ENCODE measurements at places on chromosomes 3 and 15. TPM values are rescaled to one million over a fixed set of nuclear protein-coding genes. Genes with fewer than 3 reads are reported as not detected.

DNA sequence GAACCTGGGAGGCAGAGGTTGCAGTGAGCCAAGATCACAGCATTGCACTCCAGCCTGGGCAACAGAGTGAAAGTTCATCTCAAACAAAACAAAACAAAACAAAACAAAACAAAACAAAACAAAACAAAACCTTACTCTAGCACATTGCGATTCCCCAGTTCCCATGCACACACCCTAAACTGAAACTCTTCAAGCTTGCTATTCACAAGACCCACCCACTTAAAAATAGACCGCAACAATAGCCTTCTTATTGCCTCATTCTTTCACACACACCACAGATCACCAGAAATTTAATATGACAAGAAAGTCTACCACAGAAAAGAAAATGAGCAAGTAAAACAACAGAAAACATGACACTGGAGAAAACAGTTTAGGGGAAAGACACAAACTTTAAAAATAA, 598.4 kb downstream of the FHIT start:
- no peak for DNase-seq

- DNase-seq, result no peak
These were observed 220.9 kb upstream of the CDIN1 start for GRCh38 chr15:36358523-36358922.

- no peak for DNase-seq
These were observed at the start of gene MUC4 for GRCh38 chr3:195811756-195812155. Gene MUC4, minus strand, starts transcription at chr3:195811929. Its CDS starts 112 bp downstream, at chr3:195811817.

MPI gene
- 73.1 TPM for total RNA-seq

GPR171 gene
- 116 TPM for total RNA-seq

ACKR2 gene
- 0.28 TPM for total RNA-seq

PAQR9 gene
- total RNA-seq, result not detected

KLHL40 gene
- not detected for total RNA-seq

CRYBG3 gene
- total RNA-seq, result 12.3 TPM

Measured in CD4-positive, alpha-beta memory T cell (primary cell).